Myocyte (in vitro differentiated cells): ENCODE measurements at places on chromosomes 5 and 9.
A peak's percentile ranks its signal among the peaks of the same experiment; 100 is the strongest.

GRCh38 chr5:76470976-76471375 is 67.9 kb downstream of the IQGAP2 start:
- DNase-seq: no peak

GRCh38 chr5:77770293-77771005 is 5.7 kb downstream of the TBCA start:
- DNase-seq: no peak

GRCh38 chr5:61631438-61631941 is 299.4 kb downstream of the ZSWIM6 start:
- DNase-seq: no peak

GRCh38 chr5:19795218-19795617 is 192.8 kb downstream of the CDH18 start:
- peak; percentile 22 for DNase-seq

- peak; percentile 94 for DNase-seq
Measured at GRCh38 chr9:109781541-109782197, 1.7 kb downstream of the PALM2AKAP2 start.

DNA sequence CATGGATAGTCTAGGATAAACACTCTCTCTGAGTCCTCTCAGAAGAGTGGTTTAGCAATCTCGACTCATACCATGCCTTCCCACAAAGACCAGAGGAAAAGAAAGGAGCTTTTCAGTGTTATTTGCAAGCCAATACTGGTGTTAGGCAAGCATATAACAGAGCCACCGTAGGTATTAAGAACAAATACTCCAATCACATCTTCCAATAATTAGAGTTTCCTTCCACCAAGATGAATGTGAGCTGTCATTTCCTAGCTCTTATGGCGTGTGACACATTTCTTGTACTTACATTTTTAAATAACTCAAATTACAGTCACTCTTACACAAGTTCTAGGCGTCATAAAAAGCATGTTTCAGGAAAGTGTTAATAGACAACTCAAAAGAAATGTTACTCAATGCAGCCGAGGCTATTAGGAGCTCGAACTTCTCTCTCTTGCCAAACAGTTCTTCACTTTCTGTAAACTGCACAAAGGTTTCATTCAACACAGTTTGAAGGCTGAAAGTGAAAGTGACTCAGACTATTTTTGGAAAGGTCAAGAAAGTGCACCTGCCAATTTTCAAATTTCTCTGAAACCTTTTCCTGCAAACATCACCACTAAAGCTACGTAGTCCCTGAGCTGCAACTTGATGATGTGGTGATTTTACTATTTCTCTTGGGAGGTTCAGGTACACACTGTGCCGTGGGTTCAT is 153.8 kb downstream of the AUH start:
- no peak for DNase-seq

- DNase-seq: no peak
Measured at GRCh38 chr5:34868791-34869190, 29.8 kb downstream of the TTC23L start.

DNA sequence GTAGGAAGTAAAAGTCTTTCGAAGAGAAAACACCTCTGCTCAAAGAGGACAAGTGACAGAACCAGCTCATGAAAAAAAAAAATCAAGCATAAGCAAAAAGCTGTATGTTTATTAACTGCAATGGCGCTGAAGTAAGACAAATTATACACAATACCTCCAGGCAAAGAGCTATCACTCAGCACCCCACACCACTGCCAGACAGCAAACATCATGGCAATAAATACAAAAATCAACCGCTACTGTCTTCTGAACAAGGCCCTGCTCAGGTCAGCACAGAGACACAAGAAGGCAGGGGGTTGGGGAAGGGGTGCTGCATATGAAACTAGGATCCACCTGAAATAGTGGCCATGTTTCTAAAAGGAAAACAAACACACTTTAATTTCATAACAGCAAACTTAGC is 50.4 kb downstream of the MAPKAP1 start:
- DNase-seq: no peak

DNA sequence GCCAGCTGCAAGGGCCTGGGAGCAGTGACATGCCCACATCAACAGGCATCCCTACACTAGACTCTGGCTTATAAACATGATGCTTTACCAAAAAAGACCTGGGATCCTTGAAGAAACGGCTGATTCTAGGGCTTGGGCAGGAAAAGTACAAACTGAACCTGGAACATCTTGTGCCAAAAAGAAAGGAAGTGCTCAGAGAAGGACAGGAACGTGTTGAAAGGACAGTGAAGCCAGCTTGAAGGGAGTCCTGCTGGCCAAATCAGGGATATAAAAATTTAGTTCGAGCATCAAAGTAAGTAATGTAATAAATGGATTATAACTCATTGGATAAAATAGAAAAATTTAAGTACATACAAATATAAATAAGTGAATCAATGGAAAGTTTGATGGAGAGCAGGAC is 58.1 kb downstream of the ALDH7A1 start:
- DNase-seq: no peak

DNA sequence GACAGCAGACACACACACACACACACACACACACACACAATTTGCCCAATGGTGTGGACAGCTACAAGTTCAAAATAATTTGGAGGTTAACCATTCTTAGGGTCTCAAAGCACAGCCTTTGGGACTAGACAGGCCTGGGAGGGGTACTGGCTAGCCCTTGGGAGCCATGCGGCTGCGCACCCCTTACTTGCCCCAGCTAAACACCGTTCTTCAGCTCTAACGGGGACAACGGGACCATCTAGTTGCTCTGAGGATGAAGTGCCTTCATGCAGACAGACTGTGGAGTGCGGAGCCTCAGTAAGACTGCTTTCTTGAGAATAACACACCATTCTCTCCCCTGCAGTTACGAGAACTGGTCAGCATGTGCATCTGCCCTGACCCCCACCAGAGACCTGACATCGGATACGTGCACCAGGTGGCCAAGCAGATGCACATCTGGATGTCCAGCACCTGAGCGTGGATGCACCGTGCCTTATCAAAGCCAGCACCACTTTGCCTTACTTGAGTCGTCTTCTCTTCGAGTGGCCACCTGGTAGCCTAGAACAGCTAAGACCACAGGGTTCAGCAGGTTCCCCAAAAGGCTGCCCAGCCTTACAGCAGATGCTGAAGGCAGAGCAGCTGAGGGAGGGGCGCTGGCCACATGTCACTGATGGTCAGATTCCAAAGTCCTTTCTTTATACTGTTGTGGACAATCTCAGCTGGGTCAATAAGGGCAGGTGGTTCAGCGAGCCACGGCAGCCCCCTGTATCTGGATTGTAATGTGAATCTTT is 64.6 kb downstream of the PSMB7 start:
- peak; percentile 84 for DNase-seq

- no peak for DNase-seq
Measured at GRCh38 chr5:113153512-113154097, 177.0 kb downstream of the DCP2 start.

DNA sequence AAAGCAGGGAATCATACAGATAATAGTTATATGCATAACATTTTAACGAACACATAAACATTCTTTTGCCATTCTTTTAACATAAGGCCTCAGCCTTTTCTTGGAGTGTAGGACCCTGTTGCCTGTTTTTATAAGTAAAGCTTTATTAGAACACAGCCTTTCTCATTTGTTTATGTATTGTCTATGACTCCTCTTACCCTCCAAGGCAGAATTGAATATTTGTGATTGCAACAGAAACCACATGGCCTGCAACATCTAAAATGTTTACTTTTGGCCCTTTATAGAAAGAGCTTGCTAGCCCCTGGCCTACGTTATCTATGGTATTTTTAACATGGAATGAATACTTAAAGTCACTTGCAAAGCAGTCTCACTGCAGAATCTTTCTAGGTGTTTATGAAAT is 2.6 kb downstream of the SLC31A1 start:
- DNase-seq: no peak
